Heart left ventricle (tissue), 16 donors: ENCODE measurements at places on chromosomes 13 and 19. TPM values are rescaled to one million over a fixed set of nuclear protein-coding genes. Genes with fewer than 3 reads are reported as not detected.

GRCh38 chr19:16436780-16437332 lies 34.9 kb downstream of the EPS15L1 start:
- DNase-seq = no peak

DNA sequence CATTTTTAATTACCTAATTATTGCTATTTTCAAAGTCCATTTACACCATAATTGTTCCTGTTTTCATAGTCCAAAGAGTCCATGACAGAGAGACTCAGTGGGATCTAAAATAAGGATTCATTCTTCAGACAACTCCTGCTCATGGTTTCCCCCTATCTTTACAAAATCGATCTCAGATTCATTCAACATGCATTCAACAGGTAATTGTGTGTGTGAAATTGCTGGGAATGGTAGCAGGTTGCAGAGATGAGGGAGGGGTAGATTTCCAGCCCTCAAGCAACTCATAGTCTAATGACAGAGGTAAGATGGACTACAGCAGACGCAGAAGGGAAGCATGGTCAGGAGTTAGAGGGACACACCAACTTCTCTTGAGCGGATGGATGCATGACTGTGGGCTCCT lies 138.1 kb downstream of the TSHZ3 start:
- no peak for DNase-seq

GRCh38 chr13:80000684-80001509 lies 340.0 kb downstream of the SPRY2 start:
- DNase-seq = no peak

DNA sequence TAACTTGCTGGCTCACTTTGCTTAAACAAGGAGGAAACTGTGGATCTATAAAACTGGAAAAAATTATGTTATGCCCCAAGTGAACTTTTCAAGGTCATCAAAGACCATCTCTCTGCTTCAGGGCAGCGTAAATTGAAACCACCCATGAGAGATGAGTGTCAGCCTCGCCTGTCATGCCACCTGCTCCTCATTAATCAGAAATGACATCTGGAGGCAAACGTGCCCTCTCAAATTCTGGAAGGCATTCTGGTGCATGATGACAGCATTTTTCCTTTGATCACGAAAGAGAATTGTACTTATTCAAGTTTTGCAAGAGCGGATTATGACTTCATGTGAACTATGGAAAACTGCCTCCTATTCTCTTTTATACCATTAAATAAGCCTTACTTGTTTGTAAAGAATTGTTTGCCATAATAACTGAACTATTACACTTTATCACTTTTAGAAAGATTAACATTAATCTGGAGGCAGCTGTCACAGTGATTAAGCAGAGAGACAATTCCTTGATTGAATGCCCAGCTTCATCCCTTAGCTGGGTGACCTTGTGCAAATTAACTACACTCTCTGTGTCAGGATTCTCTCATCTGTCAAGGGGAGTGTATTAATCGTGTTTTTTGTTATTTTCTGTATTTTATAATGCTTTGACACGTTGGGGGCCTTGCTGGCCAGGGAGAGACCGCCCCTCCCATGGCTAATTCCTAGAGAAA lies 17.0 kb upstream of the SACS start:
- DNase-seq = no peak

- no peak for DNase-seq
These were observed 4.1 kb downstream of the POP4 start for GRCh38 chr19:29610213-29610573.

DNA sequence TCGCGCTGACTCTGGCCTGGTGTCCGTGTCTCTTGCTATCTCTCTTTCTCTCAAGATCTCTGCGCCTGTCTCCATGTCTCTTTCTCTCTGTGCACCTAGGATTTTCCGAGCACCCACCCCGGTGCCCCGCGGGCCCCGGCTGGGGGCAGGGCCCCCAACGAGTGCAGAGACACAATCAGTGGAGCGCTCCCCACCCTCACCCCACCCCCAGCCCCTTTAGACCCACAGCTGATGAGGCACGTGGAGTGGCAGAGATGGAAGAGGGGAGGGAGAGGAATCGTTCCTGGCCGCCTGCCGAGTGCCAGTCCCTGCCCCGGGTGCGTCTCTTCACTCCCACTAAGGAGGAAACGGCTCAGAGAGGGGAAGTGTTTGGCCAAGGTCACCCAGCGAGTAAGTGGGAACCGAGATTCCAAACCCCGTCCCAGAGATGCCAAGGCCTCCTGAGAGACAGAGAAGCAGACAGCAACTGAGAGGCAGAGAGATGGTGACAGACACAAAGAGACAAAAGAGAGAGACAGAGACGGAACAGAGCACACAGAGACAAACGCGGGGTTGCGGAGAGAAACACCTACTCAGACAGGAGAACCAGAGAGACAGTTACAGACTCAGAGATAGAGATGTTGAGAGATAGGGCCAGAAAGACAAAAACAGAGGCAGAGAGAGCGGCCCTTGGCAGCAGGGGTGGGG lies 626 bp upstream of the BCL3 start:
- DNase-seq = peak; percentile 86

DNA sequence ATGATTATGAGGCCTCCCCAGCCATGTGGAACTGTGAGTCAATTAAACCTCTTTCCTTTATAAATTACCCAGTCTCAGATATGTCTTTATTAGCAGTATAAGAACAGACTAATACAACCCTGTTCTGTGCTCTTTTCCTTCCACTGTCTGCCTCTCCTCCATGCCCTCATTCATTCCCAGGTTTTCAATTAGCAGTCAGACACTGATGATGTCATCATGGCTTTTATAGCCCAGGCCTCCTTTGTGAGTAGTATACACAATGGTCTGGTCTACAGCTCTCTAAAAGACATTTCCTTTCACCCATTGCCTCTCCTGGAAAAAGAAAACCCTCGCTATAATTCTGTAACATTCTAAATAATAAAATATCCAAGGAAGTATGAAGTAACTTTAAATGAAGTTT lies 25.5 kb downstream of the FGF14 start:
- DNase-seq = no peak

- no peak for DNase-seq
These were observed 35.1 kb downstream of the MYCBP2 start for GRCh38 chr13:77291774-77292173.

The NCR1 gene
- not detected for total RNA-seq

DNA sequence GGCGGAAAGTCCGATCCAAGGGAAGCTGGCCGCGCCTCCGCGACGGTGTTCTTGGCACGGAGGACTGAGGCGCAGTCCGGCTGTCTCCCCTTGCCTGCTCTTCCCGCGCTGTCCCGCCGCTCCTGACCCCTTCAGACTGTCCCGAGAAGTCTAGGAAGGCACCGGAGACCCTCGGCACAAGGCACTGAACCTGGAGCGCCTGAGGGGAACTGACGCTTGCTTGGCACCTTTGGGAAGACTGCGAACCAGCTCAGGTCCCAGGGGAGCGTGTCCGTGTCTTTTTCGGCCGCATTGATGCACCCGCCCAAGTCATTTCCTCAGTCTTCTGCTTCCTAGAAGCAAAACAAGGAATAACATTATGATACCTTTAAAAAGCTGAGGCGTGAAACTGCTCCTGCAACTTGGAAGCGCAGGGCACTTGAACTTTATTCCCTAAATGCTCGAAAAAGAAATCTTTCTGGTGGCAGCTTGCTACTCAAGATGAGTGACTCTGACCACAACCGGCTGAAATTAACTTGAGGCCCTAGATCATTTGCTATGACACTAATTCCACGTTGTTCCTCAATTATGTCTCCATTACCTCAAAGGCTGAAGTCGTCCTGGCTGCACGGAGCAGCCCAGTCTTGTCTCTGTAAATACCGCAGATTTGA lies 735 bp upstream of the FLT1 start:
- no peak for DNase-seq

GRCh38 chr13:95382916-95383315 lies 81.7 kb upstream of the ABCC4 start:
- no peak for DNase-seq

DNA sequence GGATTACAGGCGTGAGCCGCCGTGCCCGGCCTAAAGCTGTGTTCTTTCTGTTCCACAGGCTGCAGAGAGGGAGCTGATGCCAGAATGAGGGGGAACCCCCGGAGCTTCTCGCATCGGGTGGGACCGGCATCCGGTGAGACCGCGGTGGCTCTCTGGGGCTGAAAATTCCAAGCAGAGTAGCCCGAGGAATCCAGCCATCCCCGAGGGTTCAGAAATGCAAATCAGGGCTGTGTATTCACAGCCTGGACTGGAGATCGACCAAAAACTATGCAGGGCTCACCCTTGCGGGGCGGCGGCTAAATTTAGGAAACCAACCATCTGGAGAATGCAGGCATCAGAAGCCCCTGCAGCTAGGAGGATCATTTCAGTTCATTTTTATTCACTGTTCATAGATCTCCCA lies 99.2 kb downstream of the GNG7 start:
- peak; percentile 81 for DNase-seq

The C1QTNF9 gene
- 2.3 TPM for total RNA-seq

GRCh38 chr19:869245-870177 lies 10.0 kb downstream of the CFD start:
- DNase-seq = peak; percentile 66

The FCHO1 gene
- total RNA-seq = 1.3 TPM

GRCh38 chr13:33636955-33637670 lies 180.8 kb upstream of the RFC3 start:
- no peak for DNase-seq

GRCh38 chr13:30119476-30119875 lies 187.9 kb downstream of the KATNAL1 start:
- no peak for DNase-seq

- DNase-seq = no peak
These were observed 1068.1 kb upstream of the PCDH20 start for GRCh38 chr13:62483774-62484173.

The DENND1C gene
- total RNA-seq = 0.17 TPM

The CACNA1A gene
- 0.45 TPM for total RNA-seq

The CATSPERD gene
- not detected for total RNA-seq

The KLF1 gene
- total RNA-seq = not detected

The GPC6 gene
- total RNA-seq = 0.44 TPM

DNA sequence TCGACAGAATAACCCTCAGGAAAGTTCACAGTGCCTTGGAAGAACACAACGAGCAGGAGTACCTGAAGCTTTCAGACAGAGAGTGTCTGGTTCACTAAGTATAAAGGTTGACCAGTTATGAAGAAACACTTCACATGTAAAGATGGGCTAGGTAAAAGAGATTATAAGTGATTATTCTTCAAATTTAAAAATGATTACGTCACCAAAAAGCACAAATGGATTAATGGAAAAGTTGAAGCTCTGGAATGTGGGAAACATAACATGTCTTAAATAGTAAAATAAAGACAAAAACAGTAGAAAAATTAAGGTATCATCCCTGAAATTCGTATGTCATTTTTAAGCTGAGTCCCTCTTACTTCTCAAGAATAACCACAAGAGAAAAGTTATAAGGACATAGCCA lies 643.9 kb upstream of the KLF12 start:
- DNase-seq = no peak

DNA sequence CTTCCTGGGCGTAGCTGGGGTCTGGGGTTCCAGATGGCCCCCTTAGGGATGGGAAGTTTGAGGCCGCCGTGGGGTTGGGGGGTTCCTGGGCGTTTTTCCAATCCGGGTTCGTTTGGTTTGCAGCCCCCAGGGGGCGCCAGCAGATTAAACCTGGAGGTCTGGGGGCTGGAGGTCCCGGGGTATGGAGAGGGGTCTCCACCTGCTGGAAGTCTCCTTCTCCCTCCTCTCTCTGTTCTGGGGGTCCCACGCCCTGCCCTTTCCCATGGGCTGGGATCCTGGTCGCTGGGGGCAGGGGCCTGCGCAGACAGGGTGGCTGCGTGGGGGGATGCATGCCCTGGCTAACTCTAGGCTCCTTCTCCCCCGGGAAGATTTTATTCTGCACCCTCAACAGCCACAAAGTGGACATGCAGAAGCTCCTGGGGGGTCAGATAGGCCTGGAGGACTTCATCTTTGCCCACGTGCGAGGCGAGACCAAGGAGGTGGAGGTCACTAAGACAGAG lies 899 bp downstream of the GIPC3 start:
- DNase-seq = no peak

- peak; percentile 53 for DNase-seq
These were observed 21.1 kb downstream of the ZNF473 start for GRCh38 chr19:50046649-50047503.

GRCh38 chr19:45293682-45294081 lies 29.0 kb downstream of the CKM start:
- no peak for DNase-seq

GRCh38 chr19:1901940-1902404 lies 3.2 kb upstream of the ADAT3 start:
- peak; percentile 41 for DNase-seq

GRCh38 chr13:73054712-73055111 lies 4.1 kb upstream of the KLF5 start:
- no peak for DNase-seq

The MYO9B gene
- 26.3 TPM for total RNA-seq

- no peak for DNase-seq
These were observed 216.1 kb downstream of the SLITRK1 start for GRCh38 chr13:83666141-83666540.

DNA sequence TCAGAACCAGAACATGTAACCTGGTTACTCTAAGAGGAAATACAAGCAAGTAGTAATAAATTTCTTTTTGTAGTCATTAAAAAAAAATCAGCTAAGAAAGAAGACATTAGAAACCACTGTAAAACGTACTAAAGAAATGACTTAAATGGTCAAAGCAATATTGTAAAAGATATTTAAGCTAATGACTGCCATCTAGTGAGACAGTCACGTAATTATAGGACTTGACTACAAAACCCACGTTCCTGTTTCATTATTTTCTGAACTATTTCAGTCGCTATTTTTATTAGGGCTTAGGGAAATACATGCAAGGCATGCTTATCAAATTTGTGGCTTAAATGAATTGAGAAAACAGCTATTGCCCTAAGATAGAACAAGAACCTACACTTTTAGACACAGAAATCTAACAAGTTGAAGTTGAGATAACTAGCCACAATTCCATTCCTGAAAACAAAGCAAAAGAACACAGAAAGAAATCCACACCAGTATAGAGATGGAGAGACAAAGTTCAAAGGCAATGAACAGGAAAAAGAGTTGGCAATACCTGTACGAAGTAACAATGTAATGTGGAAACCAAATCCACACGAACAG lies 17.9 kb downstream of the ALG5 start:
- no peak for DNase-seq

The GIPC3 gene
- total RNA-seq = 2.3 TPM

GRCh38 chr19:46254776-46255175 lies 25.2 kb downstream of the IGFL1 start:
- DNase-seq = no peak

DNA sequence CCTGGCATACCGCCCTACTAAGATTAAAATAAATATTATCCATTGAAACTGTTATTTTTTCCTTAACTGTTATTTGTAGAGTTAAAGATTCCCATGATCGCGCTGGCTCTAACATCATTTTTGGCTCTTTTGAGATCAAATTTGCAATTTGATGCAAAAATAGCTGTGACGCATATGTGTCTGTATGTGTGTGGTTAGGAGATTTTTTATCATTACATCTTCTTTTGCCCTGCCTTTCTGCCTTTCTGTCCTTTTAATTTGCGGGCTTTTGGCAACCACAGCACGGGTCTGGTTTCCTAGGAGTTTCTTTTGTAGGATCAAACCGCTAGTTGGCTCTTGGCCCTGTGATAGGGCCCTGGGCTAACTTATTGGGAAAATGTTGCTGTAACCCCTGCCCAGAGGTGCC lies 37.3 kb upstream of the ALOX5AP start:
- no peak for DNase-seq

The PSG11 gene
- not detected for total RNA-seq

The IGFL3 gene
- total RNA-seq = not detected
